ENCODE measurements at places on chromosomes 3 and 15.

- DNase-seq, result no peak
Measured at GRCh38 chr3:146092230-146092629, 68.8 kb downstream of the PLOD2 start.

DNA sequence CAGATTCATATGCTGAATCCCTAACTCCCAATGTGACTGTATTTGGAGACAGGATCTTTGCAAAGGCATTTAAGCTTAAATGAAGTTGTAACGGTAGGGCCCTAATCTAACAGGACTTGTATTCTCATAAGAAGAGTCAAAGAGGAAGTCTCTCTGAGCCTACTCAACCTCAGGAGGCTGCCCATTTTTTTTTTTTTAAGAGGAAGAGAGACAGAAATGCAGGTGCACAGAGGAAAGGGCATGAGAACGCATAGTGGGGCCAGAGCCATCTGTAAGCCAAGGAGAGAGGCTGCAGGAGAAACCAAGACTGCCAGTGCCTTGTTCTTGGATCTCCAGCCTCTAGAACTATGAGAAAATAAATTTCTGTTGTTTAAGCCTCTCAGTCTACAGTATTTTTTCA is 28.4 kb downstream of the ZNF860 start:
- no peak for DNase-seq

DNA sequence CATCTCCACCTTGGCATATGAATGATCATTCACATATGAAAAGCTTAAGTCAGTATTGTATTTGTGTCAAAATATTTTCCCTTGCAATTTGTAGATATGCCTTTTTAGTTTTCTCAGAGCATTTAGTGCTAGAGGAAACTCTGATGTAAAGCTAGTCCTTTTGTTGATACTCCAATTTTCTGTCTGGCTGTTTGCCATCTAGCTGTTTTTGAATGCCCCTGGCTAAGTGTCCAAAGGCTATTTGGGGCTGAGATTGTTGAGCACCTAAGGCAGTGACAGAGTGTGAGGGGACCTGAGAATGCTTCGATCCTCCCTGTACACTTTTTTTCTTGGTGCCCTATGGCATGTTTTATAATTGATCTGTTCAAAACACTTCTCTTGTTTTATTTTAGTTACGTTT is 3.1 kb downstream of the SLC51B start:
- no peak for DNase-seq

- no peak for DNase-seq
Measured at GRCh38 chr3:25173606-25174005, 254.5 kb upstream of the RARB start.

DNA sequence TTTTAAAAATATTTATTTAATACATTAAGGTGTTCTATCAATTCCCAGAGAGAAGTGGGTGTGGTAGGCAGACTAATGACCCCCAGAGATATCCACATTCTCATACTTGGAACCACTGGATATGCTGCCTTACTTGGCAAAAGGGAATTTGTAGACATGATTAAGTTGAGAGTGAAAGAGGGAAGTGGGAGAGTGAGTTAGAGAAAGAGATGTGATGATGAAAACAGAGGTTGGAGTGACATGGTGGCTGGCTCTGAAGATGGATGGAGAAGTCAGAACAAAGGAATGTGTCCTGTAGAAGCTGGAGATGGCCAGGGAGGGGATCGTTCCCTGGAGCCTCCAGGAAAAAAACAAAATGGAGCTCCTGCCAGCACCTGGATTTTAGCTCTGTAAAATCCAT is 32.0 kb downstream of the TNFAIP8L3 start:
- no peak for DNase-seq

- no peak for DNase-seq
Measured at GRCh38 chr3:55541016-55541415, 53.9 kb upstream of the WNT5A start.

DNA sequence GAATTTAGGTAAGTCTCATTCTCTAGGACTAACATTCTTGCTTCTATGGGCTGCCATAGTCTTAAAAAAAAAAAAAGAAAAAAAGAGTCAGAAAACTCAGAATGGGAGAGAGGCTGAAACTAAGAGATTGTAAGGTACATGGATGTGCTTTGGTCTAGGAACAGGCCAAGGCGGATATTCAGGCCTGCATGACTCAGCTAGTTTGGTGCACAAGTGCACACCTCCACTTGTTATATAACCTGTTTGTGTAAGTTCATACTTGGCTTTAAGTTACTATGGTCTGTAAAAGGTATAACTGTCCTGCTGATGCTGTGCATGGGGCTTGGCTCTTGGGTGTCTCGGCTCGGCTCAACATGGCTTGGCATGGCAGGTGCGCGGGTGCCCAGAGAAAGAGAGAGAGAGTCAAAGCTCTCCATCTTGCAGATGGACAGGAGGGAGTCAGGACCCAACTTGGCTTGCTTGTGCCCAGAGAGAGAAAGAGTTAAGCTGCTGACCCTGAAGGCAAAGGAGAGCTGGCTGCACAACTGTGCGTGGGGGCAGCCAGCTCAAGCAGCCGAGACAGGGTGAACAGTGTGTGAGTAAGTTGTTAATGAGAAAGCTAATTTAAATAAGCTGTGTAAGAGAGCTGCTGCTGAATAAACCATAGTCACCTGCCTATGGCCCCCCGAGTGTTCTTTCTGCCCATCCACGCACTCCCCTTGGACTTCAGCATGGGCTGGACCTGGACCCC is 31.4 kb upstream of the CHRNB4 start:
- DNase-seq, result no peak

GRCh38 chr15:94237903-94238302 is 6.5 kb downstream of the MCTP2 start:
- no peak for DNase-seq

GRCh38 chr3:131363275-131363674 is 18.3 kb upstream of the NUDT16 start:
- no peak for DNase-seq

DNA sequence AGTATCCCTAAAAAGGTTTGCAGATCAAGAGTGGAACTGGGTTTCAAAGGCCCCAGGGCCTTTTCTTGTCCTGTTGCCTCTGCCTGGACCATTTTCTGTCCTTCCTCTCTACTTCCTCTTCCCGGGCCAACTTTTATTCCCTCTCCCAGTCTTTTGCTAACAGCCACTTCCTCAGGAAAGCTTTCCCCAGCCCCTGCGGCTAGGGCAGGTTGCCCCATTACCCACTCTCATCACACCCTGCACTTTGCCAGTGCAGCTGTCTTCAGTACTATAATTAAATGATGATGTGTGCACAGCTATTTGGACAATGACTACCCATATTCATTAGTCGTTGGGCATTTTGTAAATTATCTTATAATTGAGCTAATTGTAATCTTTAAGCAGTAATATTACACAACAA is 150.5 kb upstream of the THBS1 start:
- DNase-seq, result no peak

DNA sequence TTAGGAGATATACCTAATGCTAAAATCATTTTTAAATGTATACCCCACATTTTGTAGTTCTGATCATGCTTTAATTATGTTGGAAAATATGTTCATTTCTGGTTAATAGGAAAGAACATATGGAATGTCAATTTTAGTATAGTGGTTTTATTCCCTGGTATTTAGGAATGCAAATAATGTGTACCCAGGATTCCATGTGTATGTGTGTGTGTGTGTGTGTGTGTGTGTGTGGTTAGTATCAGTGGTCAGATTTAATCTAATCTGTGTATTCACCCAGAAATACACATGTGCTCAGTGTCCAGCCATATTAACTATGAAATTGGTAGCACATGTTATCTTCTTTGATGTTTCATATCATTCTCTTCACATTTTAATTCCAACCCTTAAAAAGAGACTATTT is 233.5 kb upstream of the DCBLD2 start:
- DNase-seq, result no peak

GRCh38 chr15:59290295-59291212 is 82.1 kb downstream of the MYO1E start:
- DNase-seq, result no peak

- no peak for DNase-seq
Measured at GRCh38 chr15:44308415-44308814, 19.9 kb downstream of the GOLM2 start.

DNA sequence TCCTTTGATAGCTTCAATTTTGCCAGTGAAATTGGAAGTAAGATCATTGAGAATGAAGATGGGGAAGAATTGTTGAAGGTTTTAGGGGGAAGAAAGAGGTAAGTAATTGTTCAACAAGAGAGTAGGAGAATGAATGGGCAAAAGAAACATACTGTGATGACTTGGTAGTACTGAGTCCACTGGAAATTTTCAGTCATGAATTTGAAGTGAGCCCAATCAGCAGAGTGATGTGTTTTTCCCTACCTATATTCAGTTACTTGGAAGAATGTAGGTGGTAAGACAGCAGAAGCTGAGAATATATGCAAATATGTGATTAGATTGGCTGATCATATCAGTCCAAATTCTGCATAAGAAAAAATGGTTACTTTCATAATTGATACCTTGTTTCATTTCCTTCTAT is 569.6 kb downstream of the AGBL1 start:
- no peak for DNase-seq

GRCh38 chr15:67508407-67508806 is 12.5 kb upstream of the C15orf61 start:
- DNase-seq, result no peak

GRCh38 chr3:128806588-128806987 is 72.8 kb upstream of the ACAD9 start:
- no peak for DNase-seq

DNA sequence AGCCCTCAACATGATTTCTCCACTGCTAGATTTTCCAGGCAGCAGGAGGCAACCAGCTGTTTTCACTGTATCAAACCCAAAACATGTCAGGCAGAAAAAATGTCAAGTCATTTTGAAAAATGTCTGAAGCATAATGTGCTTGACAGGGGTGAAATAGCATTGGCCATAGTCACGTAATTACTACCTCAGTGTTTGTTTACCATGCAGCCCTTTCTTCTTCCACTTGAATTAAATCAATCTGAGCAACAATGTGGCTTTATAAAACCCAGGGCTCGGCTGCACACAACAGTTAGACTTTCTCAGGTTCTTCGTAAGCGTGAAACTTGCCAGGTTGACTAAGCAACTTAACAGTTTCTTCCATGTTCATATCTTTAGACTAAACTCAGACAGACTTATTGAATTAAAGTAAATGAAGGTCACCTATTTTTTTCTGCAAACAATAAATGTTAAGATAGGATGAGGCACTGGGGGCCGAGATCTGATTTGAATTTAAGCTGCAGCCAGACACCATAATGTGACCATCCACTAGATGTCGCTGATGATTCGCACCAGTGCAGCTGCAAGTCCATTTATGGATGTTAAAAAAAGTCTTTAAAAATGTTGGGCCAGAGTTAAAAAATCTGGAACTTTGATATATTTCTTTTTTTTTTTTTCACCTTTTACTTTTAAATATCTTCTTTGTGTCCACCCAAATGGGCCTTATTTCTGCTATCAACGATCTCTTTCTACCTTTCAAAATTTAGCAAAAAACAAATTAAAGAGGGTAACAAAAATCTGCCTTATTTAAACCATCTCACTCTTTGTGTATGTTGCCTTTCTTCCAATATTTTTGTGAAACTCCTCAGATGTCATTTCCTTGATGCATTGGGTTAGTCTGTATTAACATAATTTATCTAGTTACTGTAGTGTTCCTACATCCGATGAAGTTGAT is 305.9 kb downstream of the CACNA2D3 start:
- peak; percentile 32 for DNase-seq

- no peak for DNase-seq
Measured at GRCh38 chr3:22893644-22894325, 309.3 kb upstream of the UBE2E2 start.

- DNase-seq, result no peak
Measured at GRCh38 chr3:68057637-68058320, 403.4 kb upstream of the SUCLG2 start.

DNA sequence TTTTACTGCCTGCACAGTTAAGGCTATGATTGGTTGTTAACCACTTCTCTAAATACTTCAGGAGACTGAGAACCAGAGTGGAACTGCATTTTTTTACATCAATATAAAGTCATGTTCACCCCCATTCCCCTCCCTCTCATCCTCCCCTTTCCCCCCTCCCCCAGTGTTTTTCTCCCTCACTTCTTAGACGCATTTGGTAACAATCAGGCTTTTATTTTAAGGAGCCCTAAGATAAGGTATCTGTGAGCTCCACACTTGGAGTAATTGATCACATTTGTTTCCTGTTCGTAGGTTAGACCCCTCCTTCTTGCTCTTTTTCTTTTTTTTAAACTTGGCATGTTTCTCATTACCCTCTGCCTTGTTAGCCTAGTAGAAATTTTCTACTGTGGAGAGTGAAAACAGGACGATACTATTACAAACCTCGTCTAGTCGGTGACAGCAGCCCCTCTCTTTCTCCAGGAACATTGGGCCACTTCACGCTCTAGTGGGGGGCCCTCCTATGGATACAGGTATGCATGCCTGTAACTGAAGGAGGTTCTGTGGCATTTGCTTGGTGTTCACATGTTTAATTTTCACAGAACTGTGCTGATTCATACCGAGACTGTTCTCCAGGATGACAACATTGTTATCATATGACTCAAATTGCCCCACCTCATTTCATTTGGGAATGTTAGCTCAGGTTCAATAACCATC is 314.4 kb downstream of the MECOM start:
- DNase-seq, result no peak

DNA sequence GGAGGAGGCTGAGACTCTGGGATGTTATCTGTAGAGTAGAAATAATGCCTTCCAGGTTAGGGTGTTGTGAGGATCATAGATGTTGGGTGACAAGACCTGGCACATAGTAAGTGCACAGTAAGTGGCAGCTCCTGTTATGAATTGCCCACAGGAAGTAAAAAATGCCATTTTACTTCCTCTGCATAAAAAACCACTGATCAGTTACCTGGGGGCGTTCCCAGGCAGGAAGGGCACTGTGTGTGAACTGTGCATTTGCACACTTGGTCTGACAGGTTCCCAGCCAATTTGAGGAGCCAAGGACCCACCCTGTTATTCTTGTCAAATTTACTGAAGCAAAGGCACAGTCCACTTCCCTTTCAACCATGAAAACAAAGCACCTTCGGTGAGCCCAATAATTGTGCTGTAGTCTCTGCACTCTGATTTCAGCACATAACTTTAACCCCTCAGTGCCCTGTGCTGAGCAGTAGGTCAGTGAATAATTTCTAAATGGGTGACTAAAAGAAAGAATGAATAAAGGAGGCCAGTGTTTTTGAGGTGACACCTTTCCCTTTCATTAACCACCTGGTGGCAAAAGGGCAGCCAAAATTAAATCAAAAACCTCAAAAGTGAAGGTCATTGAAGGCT is 85.8 kb upstream of the ARHGEF3 start:
- DNase-seq, result no peak

DNA sequence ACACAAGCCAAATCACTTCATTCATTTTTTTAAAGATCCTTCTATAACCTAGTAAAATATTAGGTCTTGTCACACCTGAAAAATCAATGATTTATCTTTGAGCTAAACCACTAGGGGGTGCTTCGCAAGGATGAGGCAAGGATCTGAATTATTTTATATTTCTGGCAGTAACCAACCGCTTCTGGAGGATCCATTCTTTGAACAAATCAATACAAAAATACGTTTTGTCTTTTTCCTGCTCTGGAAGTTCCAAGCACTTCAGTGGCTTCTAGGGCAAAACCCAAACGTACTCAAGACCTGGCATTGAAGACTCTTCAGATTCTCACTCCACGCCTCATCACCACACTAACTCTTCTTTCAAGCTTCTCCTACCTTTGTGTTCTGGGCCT is 486 bp downstream of the LSG1 start:
- DNase-seq, result no peak

Data from HTR-8/SVneo (cell line).